Memory B cell (primary cell): ENCODE measurements at places on chromosomes 4 and X.

DNA sequence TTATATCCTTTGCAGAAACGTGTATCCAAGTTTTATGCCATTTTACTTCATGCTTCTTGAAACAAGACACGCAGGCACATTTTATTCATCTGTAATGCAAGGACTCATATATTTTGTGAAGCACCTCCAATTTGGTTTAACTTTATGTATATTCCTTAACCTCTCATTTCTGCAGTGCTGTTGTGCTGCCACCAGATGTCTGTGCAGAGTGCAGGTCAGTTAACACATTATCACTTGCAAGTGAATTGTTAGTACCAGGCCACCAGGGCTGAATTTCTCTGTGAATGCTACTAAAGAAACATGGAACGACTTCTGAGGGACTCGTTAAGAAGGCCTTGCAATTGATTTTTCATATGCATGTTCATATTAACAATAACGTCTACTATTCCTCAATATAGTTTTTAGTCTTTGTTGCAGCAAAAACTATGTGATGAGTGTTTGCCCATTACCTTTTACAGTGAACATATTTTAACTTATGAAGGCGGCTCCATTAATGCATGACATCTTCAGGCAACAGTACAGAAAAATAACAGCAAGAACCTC is 770.3 kb downstream of the NLGN4X start:
- no peak overlapping the region for H3K27ac ChIP-seq
- no peak overlapping the region for H3K4me3 ChIP-seq
- peaks cover 1% of the 10 kb centered on the region for H3K27me3 ChIP-seq
- DNase-seq, result no peak

DNA sequence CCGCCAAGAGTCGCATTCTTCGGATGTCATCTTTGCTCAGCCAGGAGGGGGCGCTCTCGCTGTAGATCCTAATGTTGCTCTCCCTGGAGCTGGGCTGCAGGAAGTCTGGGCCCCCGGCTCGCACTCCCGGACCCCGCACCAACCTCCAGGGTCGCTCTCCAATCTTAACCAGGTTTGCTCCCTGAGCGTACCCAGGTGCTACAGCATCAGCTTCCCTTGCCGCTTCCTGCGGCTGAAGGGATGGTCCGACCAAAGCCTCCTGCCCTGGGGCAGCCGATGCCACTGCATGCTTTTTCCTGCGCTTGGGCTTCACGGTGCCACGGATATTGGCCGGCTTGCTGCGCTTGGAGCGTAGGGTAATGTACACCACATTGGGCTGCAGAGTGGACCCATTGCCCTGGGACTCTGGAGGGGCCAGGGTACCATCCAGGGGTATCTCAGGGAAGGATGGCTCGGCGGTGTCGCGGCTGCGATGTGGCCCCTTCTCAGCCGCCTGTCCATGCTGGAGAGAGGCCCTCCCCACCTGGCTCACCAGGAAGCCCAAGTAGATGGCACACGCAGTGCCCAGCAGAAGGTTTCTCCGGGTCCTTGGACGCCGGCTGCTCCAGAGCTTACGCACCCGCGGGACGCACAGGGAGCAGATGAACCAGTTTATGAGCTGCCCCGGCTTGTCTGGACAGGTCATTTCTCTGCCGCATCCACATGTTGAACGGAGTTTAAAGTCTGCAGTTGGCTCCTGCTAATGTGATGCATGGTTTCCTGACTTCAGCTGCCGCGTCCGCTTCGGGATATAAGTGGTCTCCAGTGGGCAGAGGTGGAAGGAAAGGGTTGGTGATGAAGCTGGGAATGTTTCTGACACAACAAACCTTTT is 1.9 kb downstream of the GASK1B start:
- no peaks in the 10 kb centered on the region for H3K36me3 ChIP-seq
- H3K27ac ChIP-seq, result no peak overlapping the region
- peaks cover 2% of the 10 kb centered on the region for H3K4me1 ChIP-seq
- no peak overlapping the region for H3K4me3 ChIP-seq
- H3K27me3 ChIP-seq, result no peaks in the 10 kb centered on the region

- no peaks in the 10 kb centered on the region for H3K27me3 ChIP-seq
- no peak overlapping the region for H3K27ac ChIP-seq
- H3K4me1 ChIP-seq, result no peaks in the 10 kb centered on the region
Measured at GRCh38 chr4:177509226-177509745, 67.0 kb upstream of the AGA start.

GRCh38 chrX:16772460-16772859 is 13.8 kb upstream of the TXLNG start:
- DNase-seq, result no peak
- no peaks in the 10 kb centered on the region for H3K27me3 ChIP-seq
- no peak overlapping the region for H3K27ac ChIP-seq
- H3K4me1 ChIP-seq, result no peaks in the 10 kb centered on the region

DNA sequence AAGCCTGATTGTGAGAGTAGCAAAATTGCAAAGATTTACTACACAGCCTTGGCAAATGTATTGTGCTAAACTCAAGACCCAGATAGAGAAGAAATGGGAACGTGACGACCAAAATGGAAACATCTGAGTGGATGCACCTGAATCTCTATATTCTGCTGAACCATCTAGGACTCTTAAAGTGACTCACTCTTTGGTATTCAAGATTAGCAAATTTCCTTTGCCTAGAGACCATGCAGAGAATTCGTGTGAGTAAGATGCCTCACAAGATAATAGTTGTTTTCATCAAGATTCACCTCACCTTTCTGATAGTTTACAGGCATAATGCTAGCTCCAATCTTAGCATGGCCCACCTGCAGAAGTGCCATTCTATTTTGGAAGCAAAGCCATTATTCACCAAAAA is 14.4 kb upstream of the ATOH1 start:
- no peaks in the 10 kb centered on the region for H3K36me3 ChIP-seq
- peaks cover 6% of the 10 kb centered on the region for H3K27me3 ChIP-seq
- H3K4me3 ChIP-seq, result no peak overlapping the region
- H3K4me1 ChIP-seq, result no peaks in the 10 kb centered on the region

- DNase-seq, result no peak
- H3K27me3 ChIP-seq, result no peaks in the 10 kb centered on the region
- no peak overlapping the region for H3K27ac ChIP-seq
- H3K4me3 ChIP-seq, result no peak overlapping the region
- no peaks in the 10 kb centered on the region for H3K4me1 ChIP-seq
- no peaks in the 10 kb centered on the region for H3K36me3 ChIP-seq
Measured at GRCh38 chr4:124067046-124067445, 645.5 kb downstream of the ANKRD50 start.

- no peaks in the 10 kb centered on the region for H3K36me3 ChIP-seq
- H3K4me3 ChIP-seq, result no peak overlapping the region
- no peak overlapping the region for H3K27ac ChIP-seq
- no peaks in the 10 kb centered on the region for H3K4me1 ChIP-seq
Measured at GRCh38 chrX:115913575-115913974, 257.0 kb upstream of the AGTR2 start.

- DNase-seq, result no peak
- H3K27me3 ChIP-seq, result no peaks in the 10 kb centered on the region
- H3K36me3 ChIP-seq, result peaks cover 2% of the 10 kb centered on the region
- no peaks in the 10 kb centered on the region for H3K4me1 ChIP-seq
- no peak overlapping the region for H3K27ac ChIP-seq
Measured at GRCh38 chrX:12817528-12817927, 26.3 kb downstream of the PRPS2 start.

DNA sequence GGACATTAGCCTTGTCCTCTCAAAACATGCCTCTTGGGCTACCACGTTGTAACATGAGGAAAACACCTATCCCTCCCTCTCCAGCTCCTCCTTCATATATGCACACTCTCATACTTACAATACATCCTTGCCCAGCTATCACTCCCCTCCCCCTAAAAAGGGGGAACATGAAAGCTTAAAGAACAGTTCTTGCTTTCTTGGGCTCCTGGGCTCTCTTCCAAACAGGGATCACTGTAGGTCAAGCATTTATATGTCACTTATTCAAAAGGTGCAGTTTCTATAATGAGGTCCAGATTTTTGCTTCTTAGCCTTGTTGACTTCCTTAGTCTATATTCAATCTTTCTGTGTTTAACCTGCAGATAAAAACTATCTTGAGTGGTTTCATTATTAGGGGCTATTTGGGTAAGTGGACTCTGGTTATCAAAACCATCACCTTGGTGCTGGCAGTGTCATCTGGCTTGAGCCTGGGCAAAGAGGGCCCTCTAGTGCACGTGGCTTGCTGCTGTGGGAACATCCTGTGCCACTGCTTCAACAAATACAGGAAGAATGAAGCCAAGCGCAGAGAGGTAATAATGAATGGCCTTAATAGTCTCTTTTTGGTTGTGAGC is 119.4 kb downstream of the AKAP4 start:
- H3K27me3 ChIP-seq, result no peaks in the 10 kb centered on the region
- no peak overlapping the region for H3K27ac ChIP-seq
- DNase-seq, result no peak
- H3K4me1 ChIP-seq, result peaks cover 3% of the 10 kb centered on the region
- H3K4me3 ChIP-seq, result no peak overlapping the region
